ENCODE measurements at places on chromosomes 11 and 22. TPM values are rescaled to one million over a fixed set of nuclear protein-coding genes. Genes with fewer than 3 reads are reported as not detected.

Gene JHY
- 2.8 TPM for total RNA-seq

GRCh38 chr11:2575591-2576051 lies 124.2 kb downstream of the KCNQ1OT1 start:
- no peak for DNase-seq
- H3K27ac ChIP-seq: no peak overlapping the region
- H3K36me3 ChIP-seq: no peaks in the 10 kb centered on the region

- no peaks in the 10 kb centered on the region for H3K36me3 ChIP-seq
- no peak overlapping the region for H3K27ac ChIP-seq
- DNase-seq: no peak
These were observed 21.5 kb upstream of the GSTP1 start for GRCh38 chr11:67561971-67562619.

DNA sequence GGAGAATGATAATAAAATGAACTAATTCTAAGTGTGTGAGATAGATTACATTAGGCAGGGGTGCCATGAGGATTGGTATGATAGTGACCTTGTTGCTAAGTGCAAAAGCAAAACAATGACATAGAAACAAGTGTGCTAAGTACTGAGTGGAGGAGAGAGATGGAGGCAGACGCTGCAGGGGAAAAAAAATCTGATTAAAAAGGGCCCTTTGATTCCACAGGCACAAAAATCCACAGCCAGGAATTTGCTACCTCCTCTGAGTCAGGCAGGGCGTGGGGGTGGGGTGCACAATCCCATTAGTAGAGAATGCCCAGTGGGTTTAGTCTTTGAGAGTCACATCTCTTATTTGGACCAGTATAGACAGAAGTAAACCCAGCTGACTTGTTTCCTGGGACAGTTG lies at the start of gene CNTF:
TSS of gene CNTF (plus strand) at position 322 of the 400 bp plus-strand sequence. CDS start 88 bp downstream, outside the sequence.
- H3K27me3 ChIP-seq: peaks cover 2% of the 10 kb centered on the region
- no peak within 1 kb of the TSS for H3K4me3 ChIP-seq
- H3K36me3 ChIP-seq: peaks cover 36% of the 10 kb centered on the region
- no peaks in the 10 kb centered on the region for H3K4me1 ChIP-seq
- no peak for DNase-seq

- H3K36me3 ChIP-seq: peaks cover 60% of the 10 kb centered on the region
- H3K27me3 ChIP-seq: peaks cover 3% of the 10 kb centered on the region
- H3K4me1 ChIP-seq: peaks cover 59% of the 10 kb centered on the region
- DNase-seq: no peak
- no peak overlapping the region for H3K27ac ChIP-seq
These were observed 36.5 kb downstream of the TSPAN18 start for GRCh38 chr11:44763121-44763820.

GRCh38 chr22:33022231-33022630 lies 36.0 kb downstream of the SYN3 start:
- H3K36me3 ChIP-seq: no peaks in the 10 kb centered on the region
- H3K27me3 ChIP-seq: peaks cover 1% of the 10 kb centered on the region
- H3K4me3 ChIP-seq: no peak overlapping the region
- H3K27ac ChIP-seq: no peak overlapping the region
- H3K4me1 ChIP-seq: no peaks in the 10 kb centered on the region

DNA sequence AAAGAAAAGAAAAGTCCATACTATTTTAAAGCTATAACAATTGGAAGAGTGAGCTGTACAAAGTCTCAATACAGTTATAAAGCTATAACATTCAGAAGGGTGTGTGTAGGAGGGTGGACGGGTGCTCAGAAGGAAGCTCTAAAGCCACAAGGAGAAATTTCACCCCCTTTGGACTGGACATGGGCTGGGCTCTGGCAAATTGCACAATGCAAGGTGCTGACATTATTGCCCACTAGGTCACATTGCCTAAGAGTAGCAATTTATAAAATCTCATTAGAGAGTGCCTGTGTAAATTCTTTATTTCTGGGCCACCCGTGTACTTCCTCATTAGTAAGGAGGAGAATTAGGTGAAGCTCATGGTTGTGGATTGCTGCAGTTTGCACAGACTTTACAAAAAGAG lies 5.7 kb upstream of the APOBEC3A start:
- peaks cover 3% of the 10 kb centered on the region for H3K4me1 ChIP-seq
- H3K4me3 ChIP-seq: no peak overlapping the region
- peaks cover 7% of the 10 kb centered on the region for H3K27me3 ChIP-seq
- H3K36me3 ChIP-seq: peaks cover 4% of the 10 kb centered on the region
- H3K27ac ChIP-seq: no peak overlapping the region
- DNase-seq: no peak

DNA sequence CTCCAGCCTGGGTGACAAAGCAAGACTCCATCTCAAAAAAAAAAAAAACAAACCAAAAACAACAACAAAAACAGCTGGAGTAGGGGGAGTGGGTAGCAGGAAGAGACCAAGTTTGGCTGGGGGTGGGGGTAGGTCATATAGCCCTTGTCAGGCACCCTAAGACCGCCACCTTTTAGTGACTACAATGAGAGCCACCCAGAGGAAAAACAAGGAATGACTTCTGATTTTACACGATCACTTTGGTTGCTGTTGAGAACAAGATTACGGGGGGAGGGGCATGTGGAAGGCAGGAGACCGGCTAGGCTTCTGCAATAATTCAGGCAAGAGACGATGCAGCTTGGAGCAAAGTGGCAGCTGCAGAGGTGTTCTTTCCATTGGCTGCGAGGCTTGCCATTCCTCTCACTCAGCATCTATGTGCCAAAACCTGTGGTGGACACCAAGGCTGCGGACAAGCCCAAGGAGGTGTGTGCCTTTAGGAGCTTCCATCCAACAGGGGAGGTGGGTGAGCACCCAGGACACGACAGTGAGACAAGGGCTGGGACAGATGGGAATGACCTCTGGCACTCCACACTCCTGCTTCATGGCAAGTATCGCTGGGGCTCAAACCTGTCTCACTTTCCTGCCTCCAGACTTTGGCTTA lies 1.7 kb downstream of the RPS19BP1 start:
- H3K4me3 ChIP-seq: peak overlapping the region; percentile 91
- no peak for DNase-seq
- H3K27me3 ChIP-seq: peaks cover 3% of the 10 kb centered on the region
- H3K4me1 ChIP-seq: peaks cover 46% of the 10 kb centered on the region
- H3K36me3 ChIP-seq: peaks cover 14% of the 10 kb centered on the region

DNA sequence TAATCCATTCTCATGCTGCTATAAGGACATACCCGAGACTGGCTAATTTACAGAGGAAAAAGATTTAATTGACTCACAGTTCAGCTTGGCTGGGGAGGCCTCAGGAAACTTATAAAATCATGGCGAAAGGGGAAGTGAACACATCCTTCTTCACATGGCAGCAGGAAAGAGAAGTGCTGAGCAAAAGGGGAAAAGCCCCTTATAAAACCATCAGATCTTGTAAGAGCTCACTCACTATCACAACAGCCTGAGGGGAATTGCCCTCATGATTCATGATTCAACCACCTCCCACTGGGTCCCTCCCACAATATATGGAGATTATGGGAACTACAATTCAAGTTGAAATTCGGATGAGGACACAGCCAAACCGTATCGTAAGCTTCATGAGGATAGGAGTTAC lies 3.8 kb upstream of the CYB5R2 start:
- H3K27me3 ChIP-seq: peaks cover 8% of the 10 kb centered on the region
- no peak for DNase-seq
- peaks cover 27% of the 10 kb centered on the region for H3K4me1 ChIP-seq
- H3K27ac ChIP-seq: peak overlapping the region; percentile 28

Gene SLN
- total RNA-seq: not detected

DNA sequence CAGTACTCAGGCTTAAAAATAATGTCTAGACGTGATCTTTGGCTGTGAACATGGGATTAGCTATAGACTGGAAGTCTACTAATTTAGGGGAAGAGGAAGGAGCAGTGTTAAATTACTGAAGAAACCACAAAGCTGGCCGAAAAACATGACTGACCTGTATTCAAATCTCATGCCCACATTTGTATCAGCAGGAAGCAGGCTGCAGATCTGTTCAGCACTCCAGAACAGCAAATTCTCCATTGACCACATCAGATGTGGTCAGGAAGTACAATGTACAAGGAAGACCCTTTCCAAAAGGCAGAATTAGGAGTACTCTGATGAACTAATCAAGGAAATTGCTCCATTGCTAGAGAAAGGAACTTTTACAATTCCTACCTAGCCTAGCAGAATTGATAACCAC lies 31.7 kb downstream of the DCDC1 start:
- no peak for DNase-seq
- H3K27me3 ChIP-seq: peaks cover 4% of the 10 kb centered on the region
- peaks cover 6% of the 10 kb centered on the region for H3K4me1 ChIP-seq

GRCh38 chr22:43886231-43886630 lies 5.6 kb downstream of the PNPLA5 start:
- H3K27ac ChIP-seq: no peak overlapping the region
- peaks cover 3% of the 10 kb centered on the region for H3K4me1 ChIP-seq
- peaks cover 4% of the 10 kb centered on the region for H3K36me3 ChIP-seq
- H3K4me3 ChIP-seq: no peak overlapping the region
- DNase-seq: no peak

GRCh38 chr11:125064070-125064469 lies 965 bp downstream of the SLC37A2 start:
- DNase-seq: no peak
- no peak overlapping the region for H3K27ac ChIP-seq
- H3K4me3 ChIP-seq: peak overlapping the region; percentile 74
- H3K27me3 ChIP-seq: peaks cover 5% of the 10 kb centered on the region
- peaks cover 4% of the 10 kb centered on the region for H3K4me1 ChIP-seq
- no peaks in the 10 kb centered on the region for H3K36me3 ChIP-seq

DNA sequence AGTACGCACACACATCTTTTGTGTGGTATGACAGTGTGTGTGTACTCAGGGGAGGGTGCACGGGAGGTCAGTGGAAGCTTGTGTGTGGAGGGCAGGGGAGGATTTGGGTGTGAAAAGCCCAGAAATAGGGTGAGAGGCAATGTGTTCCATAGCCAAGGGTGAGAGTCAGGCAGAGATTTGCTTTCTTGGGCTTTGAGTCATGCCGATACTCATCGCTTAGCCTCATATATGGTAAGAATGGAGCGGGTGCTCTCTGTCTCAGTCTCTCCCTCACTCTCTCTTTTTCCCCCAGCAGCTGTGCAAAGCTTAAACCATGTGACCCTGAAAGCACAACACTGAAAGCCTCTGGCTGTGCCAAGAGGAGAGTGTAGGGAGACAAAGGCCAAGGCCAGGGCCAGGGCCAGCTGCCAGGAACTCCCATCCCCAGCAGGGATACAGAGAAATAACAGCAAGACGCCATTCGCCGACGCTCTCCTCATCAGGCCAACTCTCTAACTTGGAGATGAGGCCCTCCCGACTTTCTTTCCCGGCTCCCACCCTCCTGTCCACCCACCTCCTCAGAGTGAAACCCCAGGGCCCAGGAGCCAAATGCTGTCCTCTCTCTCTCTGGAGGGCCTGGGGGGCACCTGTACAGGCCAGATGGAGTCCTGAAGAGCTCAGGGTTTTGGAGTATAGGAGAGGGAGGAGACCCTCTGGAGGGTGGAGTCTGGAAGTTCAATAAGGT lies 20.3 kb upstream of the MICAL3 start:
- H3K27me3 ChIP-seq: peaks cover 4% of the 10 kb centered on the region
- H3K4me1 ChIP-seq: no peaks in the 10 kb centered on the region
- DNase-seq: no peak
- H3K4me3 ChIP-seq: no peak overlapping the region

Gene DUSP8
- 2.2 TPM for total RNA-seq

GRCh38 chr22:35470903-35471321 lies 69.7 kb upstream of the RASD2 start:
- no peak for DNase-seq
- H3K27me3 ChIP-seq: peaks cover 2% of the 10 kb centered on the region
- H3K4me1 ChIP-seq: peaks cover 9% of the 10 kb centered on the region

Gene FXYD2
- not detected for total RNA-seq

Gene TSPAN32
- 0.23 TPM for total RNA-seq

DNA sequence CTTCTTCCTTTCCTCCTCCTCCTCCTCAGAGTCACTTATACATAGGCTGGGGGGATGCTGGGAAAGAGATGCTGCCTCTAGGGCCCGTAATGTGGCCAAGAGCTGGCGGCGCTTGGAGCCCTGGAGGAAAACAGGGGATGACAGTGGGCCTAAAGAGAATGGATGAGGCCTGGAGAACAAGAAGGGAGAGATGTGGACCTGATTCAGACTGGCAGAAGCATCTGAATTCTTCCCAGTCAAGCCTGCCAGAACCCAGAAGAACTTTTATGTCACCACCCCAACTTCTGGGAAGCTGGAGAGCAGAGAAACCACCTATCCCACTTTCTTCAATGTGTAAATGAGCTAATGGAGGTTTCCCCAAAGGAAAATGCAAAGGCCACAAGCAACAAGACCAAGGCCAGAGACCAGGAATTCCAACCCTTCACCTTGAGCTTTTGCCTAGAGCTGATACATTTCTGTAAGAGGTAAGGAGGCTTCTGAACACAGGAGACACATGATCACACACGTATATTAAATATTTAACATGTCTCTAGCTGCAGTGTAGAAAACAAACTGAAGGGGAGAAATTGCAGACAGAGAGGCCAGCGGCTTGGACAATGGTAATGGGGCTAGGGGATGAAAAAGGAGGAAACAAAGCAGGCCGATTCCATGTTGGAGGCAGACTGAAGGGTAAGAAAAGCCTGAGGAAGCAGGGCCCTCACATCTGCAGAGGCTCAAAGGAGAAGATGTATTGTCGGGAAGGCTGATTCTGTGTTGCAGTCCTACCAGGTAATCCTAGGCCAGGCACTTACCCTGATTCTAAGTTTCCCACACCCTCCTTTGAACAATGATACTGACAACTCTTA lies 1.1 kb downstream of the RRP8 start:
- DNase-seq: peak; percentile 1
- peak overlapping the region; percentile 53 for H3K4me3 ChIP-seq
- H3K36me3 ChIP-seq: peaks cover 37% of the 10 kb centered on the region
- peak overlapping the region; percentile 68 for H3K27ac ChIP-seq

- no peak overlapping the region for H3K27ac ChIP-seq
- peak overlapping the region; percentile 59 for H3K4me3 ChIP-seq
- no peak for DNase-seq
- H3K4me1 ChIP-seq: peaks cover 24% of the 10 kb centered on the region
- peaks cover 9% of the 10 kb centered on the region for H3K36me3 ChIP-seq
These were observed 157.1 kb upstream of the GRK3 start for GRCh38 chr22:25407226-25407858.

Gene JAM3
- total RNA-seq: 438 TPM

DNA sequence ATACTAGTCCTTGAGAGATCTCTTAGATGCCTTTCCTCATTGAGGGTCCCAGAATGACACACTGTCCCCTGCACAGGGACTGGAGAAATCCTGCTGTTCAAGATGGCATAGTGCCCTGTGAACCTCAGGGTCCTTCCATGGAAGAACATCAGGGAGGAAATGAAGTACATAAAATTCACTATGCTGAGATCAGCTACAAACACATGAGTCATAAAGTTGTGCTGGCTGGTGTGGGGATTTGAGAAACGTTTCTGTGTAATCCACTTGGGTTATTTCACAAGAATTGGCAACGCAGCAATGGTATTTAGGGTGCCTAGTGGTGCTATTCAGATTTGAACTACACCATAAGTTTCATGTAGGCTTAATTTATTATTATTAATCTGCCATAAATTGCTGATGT lies 174.4 kb downstream of the MAML2 start:
- no peaks in the 10 kb centered on the region for H3K36me3 ChIP-seq
- H3K27me3 ChIP-seq: peaks cover 6% of the 10 kb centered on the region
- H3K4me3 ChIP-seq: no peak overlapping the region
- DNase-seq: no peak
- peaks cover 13% of the 10 kb centered on the region for H3K4me1 ChIP-seq

Gene ARFGAP3
- total RNA-seq: 29.8 TPM

- H3K27ac ChIP-seq: no peak overlapping the region
- H3K4me1 ChIP-seq: peaks cover 15% of the 10 kb centered on the region
- H3K36me3 ChIP-seq: peaks cover 6% of the 10 kb centered on the region
- no peak overlapping the region for H3K4me3 ChIP-seq
- peaks cover 3% of the 10 kb centered on the region for H3K27me3 ChIP-seq
These were observed 4.0 kb upstream of the FAM111A start for GRCh38 chr11:59138643-59139042.
